ENCODE measurements at places on chromosomes 4 and X. TPM values are rescaled to one million over a fixed set of nuclear protein-coding genes. Genes with fewer than 3 reads are reported as not detected.

The PPP1R2C gene
- not detected for total RNA-seq

The BEX5 gene
- total RNA-seq: not detected

The SLC6A14 gene
- not detected for total RNA-seq

The TEX13D gene
- total RNA-seq: not detected

The EVC gene
- 4.6 TPM for total RNA-seq

The PTCHD1 gene
- total RNA-seq: 0.12 TPM

The PDE6B gene
- total RNA-seq: 0.10 TPM

The ETDB gene
- not detected for total RNA-seq

The PPEF2 gene
- not detected for total RNA-seq

The FRMPD3 gene
- not detected for total RNA-seq

- no peak for DNase-seq
These were observed 57.3 kb downstream of the SH3BGRL start for GRCh38 chrX:81259020-81259713.

DNA sequence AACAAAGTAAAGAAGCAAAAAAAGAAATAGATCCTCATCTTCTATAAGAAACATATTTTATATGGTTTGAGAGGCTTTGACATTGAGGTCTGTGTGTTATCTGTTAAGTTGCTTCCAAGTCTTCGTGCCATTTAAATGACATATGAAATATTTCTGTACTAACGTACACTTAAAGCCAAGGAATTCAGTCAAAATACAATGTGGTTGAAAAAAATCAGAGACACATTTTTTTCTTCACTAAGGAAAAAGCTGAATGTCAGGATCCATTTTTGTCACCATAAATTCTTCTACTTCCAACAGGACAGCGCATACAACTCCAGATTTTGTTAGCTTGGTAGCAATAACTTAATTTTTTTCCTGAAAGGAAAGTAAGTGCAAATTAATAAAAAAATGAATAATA is 168.5 kb downstream of the FAT4 start:
- DNase-seq: no peak

DNA sequence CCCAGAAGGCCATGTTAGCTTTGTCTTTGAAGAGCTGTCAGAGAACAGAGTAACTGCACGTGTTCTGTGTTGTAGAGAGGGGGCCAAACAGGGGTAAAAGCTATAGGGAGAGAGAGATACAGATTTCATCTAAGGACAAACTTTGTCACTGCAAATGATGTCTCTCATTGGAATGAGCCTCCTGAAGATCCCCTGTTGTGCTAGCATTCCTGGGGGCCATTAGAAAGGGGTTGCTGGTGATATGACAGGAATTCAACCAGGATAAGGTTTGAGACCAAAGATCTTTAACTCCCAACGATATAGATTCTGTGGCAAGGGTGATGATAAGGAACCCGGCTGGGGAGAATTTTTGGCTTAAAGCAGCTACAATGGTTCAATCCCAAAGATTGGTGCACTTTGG is 16.8 kb downstream of the MID1 start:
- DNase-seq: no peak

- DNase-seq: no peak
These were observed 17.0 kb upstream of the SYTL5 start for GRCh38 chrX:37989304-37989703.

DNA sequence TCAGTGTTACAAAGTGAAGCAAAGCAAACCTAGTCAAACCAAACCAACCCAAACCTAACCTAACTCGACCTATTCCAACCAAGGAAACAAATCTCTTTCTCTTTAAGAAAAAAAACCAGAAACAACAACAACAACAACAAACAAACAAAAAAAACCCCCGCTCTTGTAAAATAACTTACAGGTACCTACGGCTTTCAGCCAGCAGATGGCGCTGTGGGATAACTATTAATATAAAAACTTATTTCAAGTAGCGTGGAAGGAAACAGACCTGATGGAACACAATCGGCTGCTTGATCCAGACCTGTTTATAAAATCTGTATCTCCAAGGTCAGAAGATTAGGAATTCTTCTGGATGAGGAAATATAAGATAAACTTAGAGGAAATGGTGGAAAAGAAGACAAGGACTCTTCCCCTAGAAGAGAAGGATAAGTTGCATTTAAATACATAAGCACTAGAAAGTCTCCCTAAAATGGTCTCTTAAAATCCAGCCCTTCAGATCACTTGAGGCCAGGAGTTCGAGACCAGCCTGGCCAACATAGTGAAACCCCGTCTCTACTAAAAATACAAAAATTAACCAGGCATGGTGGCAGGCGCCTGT is 34.4 kb upstream of the CDKL5 start:
- no peak for DNase-seq

DNA sequence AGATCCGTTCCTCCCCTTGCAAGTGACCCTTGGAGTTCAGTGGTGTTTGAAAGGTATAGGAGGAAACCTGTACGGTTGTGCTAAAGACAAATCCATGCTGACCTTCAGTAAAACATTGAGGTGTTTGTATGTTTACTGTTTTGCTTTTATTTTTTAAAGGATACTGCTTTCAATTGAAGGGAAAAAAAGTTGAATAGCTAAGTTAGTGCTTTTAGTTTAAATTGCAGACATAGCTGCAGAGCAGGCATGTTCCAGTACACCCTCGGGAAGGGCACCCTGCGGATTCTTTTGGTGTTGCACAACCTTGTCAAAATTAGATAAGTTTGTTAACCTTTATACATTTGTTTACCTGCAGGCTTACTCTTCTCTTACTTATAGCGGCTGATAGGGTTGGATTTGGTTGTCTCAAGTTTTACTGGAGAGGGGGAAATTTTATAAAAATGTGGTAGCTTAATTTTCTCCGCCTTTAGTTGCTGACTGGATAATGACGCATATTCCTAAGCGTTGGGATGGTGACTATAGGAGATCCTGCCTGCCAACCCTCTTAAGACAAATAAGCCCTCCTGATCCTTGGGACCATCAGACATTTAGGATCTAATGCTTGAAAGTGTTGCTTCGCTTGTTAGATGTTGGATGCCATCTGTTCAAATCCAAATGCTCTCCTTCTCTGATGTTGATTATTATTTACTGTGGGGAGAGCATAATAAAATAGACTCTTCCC is 2.0 kb downstream of the RAPGEF2 start:
- peak; percentile 19 for DNase-seq

DNA sequence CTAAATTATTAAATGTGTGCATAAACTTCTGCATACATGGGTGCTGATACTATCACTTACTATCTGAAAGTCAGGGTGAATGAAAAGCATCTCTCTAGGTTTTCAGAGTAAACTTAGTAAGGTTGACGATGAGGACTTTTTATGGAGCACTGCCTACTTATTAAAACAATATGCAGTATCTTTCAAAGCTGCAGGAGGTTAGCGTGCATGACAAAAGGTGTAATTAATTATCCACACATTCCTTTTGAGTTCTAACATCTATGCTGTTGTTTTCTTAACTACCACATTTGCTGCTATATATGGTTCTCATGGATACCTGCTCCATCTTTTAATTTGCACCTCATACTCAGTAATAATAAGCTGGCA is 256.2 kb downstream of the FSTL5 start:
- no peak for DNase-seq

- peak; percentile 53 for DNase-seq
These were observed at the start of gene NDST3 for GRCh38 chr4:118034053-118034785. Gene NDST3, plus strand, starts transcription at chr4:118034486. Its CDS starts 19,425 bp downstream, at chr4:118053911.

- DNase-seq: no peak
These were observed 152.0 kb downstream of the GRIA2 start for GRCh38 chr4:157372567-157372966.

DNA sequence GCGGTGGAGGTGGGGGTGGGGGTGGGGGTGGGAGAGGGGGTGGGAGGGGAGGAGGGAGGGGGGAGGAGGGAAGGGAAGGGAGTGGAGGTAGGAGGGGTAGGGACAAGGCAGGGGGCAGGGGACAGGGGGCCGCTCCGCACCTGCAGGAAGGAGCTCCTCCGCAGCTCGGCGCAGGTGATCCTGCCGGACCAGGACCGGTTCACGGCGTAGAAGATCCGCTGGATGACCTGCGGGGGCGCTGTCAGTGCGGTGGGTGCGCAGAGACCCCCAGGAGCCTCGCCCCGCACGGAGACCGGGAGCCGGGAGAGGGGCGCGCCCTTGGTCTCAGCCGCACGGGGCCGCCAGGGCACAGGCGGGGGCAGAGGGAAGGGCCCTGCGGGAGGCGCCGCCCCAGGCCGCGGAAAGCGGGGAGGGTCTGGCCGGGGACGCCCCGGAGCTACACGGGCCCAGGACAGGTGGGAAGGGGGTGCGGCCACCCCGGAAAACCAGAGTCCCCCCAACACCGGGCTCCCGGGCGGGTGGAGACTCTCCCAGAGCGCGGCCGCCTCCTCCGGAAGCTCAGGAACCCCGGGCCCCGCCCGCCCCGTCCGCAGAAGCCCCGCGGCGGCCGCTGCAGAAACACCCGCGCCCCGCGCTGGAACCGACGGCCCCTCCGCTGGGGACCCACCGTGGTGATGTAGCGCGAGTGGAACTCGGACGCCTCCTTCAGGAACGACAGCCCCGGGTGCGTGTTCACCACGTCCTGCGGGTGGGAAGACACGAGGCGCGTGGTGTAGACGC is 27.6 kb upstream of the GTPBP6 start:
- no peak for DNase-seq

DNA sequence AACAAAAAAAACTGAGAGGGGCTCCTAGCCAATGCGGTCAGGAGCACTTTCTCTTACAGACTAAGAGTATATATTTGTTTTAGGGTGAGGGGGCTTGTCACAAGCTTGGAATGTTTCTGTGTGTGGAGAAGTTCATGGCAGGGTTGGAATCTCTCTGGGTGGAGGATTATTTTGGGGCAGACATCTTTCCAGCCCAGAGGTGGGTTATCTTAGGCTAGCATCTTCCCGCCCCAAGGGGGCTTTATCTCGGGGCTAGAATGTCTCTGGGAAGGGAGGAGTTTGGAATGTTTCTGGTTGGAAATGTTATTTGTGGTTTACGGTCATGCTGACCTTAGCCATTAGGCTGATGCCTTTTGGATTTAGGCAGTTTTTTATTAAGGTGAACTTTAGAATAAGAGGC is 205.7 kb downstream of the RELL1 start:
- no peak for DNase-seq

GRCh38 chr4:80202190-80202711 is 4.9 kb downstream of the PRDM8 start:
- DNase-seq: peak; percentile 77

GRCh38 chr4:187227907-187228704 is 504.4 kb upstream of the FAT1 start:
- no peak for DNase-seq

DNA sequence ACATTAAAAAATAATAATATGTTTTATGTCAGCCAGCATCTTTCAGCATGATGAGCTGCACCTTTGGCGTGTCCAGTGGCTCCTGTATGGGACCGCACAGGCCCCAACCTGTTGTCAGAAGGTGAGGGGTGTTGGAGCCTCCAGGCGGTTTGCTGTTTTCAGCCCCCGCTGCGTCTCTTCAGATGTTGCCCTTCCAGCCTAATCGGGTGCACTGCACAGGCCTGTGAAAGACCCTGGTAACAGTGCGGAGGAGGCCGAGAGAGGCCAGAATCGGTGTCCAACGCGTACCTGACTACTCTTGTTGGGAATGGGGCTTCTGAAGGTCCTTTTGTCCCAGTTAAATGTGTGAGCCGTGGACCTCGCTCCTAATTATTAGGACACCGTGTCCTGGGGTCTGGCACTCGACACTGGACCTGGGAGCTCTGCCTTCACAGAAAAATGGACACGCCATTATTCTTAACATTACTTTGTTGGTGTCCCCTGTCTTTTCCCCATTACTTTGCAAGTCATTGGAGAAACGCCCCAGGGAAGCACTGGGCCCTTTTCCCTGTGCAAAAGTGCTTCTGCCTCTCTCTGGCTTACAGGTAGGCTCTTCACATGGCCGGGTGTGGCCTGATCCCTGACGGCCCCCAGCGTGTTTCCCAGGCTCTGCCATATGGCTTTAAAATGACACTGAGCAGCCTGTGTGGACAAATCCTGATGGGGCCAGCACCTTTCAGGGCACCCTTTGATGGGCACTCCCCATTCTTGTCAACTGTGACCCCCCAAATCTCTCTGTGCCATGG is 51.2 kb downstream of the TBC1D14 start:
- no peak for DNase-seq

- DNase-seq: no peak
These were observed 45.0 kb upstream of the RAB40AL start for GRCh38 chrX:102892103-102892502.

GRCh38 chrX:109855501-109855900 is 122.4 kb upstream of the ACSL4 start:
- no peak for DNase-seq

DNA sequence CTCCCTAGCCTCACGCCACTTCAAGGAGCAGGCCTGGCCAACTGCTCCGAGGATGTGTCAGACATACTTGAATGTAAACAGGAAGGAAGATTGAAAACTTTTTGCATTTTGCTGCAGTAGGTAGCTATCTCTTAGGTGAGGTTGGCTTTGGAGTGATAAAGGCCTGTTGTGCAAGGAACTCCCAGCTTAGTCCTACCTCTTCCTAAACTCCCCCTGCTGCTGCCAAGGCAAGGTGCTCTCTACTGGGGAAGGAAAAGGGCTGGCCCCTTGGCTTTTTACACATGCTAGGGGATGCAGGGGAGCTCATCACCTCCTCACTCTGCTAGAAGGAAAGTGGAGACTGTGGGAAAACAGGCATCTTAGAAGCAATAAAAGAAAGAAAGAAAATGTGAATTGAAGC is 10.7 kb upstream of the BRS3 start:
- DNase-seq: no peak

DNA sequence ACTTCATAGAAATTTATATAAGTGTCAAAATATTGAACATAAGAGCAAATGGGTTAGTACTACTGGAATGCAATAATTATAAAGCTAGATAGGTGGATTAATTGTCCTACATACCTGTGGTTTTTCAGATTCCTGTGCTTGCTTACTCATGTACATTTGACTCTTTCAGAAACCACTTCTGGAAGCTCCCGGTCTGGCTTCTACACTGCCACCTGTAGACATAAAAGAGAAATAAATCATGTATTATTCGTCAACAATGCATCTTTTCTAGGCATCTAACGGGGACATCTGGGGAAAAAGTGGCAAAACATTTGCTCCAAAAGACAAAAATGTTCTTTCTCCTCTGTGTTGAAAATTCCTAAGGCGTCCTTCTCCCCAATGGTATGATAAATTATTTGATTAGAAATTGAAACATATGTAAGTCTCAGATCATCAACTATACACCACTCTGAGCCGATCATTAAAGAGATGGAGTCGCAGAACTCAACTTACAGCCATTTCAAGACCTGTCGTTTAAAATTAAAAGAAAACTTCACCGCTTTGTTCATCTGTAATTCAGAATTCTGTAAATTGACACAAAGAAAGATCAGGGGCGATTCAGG is 648.7 kb upstream of the DIPK2B start:
- DNase-seq: peak; percentile 39

DNA sequence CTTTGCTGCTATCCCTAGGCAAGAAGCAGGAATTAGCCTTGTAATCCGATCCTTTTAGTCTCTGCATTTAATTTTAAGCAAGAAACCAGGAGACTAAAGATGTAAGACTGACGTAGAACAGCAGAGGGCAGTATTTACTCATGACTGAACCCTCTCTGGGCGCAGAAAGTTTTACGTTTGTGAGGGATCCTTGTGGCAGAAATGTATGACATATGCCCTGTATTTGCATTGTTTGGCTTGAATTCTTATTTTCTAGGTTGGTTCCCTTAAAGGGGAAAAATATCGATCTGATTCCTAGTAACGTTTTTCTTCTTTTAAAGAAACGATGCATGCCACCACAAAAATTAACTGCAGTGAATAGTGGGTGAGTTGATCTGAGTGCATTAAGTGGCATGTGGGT is 1.3 kb upstream of the FAT4 start:
- peak; percentile 31 for DNase-seq

GRCh38 chr4:99816545-99817308 is at the start of gene DAPP1:
Gene DAPP1, plus strand, starts transcription at chr4:99816827. Its CDS starts 87 bp downstream, at chr4:99816914.
- DNase-seq: no peak
